CD8-positive, alpha-beta memory T cell (primary cell): ENCODE measurements at places on chromosomes 5 and 9.

GRCh38 chr9:89923174-89923573 is 318.4 kb downstream of the GADD45G start:
- DNase-seq, result no peak

- DNase-seq, result no peak
Observed at GRCh38 chr5:147452165-147452811, 57.6 kb downstream of the DPYSL3 start.

GRCh38 chr9:6667633-6668280 is 22.2 kb upstream of the GLDC start:
- DNase-seq, result peak; percentile 18

DNA sequence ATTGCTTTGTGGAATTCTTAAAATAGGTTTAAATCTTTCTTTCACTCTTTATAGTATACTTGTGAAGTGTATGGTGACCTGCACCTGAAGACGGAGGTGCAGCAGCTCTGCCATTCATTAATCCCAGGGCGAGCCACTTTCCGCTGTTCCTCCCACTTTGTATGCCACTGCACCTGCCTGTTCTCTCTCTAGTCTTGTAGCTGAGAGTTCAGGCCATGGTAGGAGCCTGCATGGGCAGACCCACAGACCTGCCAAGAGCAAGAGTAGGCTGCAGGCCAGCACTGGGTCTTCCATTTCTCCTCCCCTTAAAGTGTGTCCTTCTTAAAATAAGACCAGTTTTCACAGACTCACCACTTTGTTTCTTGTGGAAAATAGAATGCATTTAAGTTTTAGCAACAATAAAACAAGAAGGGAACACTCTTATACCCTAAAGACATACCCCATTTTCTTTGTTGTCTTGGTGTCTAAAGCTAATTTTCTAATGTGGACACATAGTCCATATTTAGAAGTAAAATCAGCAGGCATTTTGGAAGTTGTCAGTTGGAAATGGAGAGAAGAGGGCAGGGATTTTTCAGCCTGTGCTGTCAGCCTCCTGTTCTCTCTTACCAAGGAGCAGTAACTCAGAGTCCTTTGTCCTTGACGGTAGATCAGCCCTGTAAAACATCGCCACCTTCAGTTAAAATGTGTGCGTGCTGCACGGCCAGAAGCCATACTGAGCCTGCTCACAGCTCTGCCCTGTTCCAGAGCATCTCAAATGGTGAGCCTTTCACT is 103.2 kb downstream of the SNCAIP start:
- no peak for DNase-seq

DNA sequence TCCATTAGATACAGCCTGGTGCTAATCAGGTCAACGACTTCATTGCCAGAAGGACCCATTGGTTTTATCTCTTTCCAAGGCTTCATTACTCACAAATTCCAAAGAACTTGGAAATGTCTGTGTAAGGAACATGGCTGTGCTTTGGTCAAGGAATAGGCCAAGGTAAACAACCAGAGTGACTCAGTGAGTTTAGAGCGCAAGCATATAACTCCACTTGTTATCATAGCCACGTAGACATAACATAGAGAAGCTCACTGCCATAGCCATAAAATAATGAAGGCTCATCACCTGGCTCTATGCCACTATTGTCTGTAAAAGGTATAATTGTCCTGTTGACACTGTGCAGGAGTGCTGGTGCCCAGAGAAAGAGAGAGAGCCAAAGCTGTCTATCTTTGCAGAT is 139.3 kb upstream of the PLCXD3 start:
- no peak for DNase-seq

- no peak for DNase-seq
Observed at GRCh38 chr5:169064093-169064492, 236.8 kb downstream of the SLIT3 start.

DNA sequence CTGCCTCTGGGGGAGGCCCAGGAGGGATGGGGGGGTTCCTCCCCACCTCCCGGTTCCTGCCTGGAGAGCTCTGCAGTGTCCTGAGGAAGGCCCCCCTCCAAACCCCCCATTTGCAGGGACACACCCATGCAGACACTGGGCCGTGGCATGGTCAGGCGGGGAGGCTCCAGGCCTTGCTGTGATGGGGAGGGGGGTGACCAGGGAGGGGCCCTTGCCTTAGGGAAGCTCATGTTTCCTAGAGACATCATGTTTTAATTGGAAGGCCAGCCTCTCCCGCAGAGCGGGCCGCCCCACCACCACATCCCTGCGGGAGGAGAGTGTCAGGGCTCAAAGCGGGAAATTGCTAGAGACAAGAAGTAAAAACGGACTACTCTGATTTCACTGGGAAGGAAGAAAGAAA is 12.0 kb downstream of the PRRX2 start:
- DNase-seq, result no peak

DNA sequence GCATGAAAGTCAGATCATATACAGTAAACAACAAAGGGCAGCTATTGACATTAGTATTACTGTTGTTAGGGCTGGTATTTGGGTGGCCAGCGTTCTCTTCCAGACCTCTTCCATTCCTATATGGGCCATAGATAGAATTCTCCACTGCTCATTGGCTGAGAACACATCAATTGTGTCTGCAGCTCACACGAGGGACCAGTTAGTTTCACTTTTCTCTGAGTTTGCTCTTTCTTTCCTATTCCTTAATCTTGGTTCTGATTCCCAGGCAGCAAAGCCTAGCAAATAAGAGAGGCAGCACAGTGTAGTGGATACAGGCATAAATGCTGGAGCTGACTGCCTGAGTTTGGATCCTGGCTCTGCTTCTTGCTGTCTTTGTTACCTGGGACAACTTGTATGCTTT is 476.4 kb downstream of the SPOCK1 start:
- no peak for DNase-seq

GRCh38 chr9:104412238-104412637 is 91.8 kb upstream of the OR13F1 start:
- DNase-seq, result no peak

- DNase-seq, result no peak
Observed at GRCh38 chr5:92371171-92371888, 988.2 kb upstream of the ARRDC3 start.

- no peak for DNase-seq
Observed at GRCh38 chr9:36521148-36521547, 51.5 kb upstream of the MELK start.

- DNase-seq, result no peak
Observed at GRCh38 chr5:87195104-87195591, 72.5 kb upstream of the RASA1 start.

DNA sequence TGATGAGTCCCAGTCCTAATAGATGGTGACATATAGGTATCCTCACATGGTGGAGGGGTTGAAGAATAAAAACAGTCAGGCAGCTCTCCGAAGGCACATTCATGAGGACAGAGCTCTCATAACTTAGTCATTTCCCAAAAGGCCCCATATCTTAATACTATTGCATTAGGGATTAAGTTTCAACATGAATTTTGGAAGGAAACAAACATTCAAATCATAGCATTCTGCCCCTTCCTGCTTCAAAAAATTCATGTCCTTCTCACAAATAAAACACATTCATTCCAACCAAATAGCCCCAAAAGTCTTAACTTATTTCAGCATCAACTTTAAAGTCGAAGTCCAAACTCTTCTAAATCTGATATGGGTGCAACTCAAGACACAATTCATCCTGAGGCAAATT is 277.2 kb upstream of the NR4A3 start:
- no peak for DNase-seq

DNA sequence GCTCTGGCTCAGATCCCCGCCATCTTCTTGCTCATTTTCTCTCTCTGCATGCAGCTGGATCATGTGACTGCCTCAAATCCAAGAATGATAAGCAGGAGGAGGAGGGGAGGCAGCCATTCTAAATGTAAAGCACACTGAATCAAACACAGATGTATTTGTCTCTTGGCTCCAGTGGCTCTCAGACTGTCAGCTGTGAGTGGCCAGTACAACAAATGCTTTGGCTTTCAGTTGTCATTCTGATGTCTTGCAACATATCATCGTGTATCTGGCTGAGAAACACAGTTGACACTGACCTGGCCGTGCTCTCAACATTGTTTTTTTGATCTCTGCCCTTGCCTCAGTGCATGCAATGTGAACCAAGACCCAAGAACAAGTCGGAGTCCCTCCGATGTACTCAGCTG is 233.1 kb downstream of the ADAMTSL1 start:
- no peak for DNase-seq

DNA sequence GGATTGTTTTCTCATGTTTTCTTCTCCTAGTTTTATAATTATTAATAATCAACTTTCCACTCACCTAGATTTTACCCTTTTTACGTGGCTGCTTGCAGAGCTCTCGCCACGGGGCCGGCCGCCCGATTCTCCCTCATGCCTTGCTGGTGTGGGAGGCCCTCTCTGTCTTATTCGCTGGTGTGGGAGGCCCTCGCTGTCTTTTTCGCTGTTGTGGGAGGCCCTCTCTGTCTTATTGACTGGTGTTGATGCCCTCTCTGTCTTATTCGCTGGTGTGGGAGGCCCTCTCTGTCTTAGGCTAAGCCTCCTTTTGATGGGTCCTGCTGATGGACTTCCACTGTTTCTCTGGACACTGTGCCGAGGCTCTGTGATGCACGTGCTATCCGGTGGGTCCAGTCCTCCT is 161.3 kb upstream of the IRX2 start:
- no peak for DNase-seq
